LoVo (cell line): ENCODE measurements at places on chromosomes 12 and 14.

DNA sequence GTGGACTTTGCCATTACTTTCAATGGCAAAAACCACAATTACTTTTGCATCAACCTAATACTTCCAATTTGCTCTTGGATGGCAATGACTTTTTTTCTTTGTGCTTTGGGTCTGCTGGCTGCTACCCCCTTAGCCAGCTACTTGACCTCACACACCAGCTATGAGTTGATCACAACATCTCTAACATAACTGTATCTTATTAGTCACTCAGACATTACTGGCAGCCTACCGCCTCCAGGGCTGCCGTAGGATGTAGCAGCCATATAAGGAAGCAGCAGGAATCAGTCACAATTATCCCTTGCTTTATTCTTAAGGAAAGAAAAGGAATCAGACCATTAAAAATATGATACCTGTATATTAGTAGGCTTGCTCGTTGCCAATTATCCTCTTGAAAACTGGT, 260.5 kb downstream of the ADAMTS20 start:
- no peak for DNase-seq

- no peak for DNase-seq
Measured at GRCh38 chr14:95502381-95502950, 14.0 kb downstream of the SYNE3 start.

DNA sequence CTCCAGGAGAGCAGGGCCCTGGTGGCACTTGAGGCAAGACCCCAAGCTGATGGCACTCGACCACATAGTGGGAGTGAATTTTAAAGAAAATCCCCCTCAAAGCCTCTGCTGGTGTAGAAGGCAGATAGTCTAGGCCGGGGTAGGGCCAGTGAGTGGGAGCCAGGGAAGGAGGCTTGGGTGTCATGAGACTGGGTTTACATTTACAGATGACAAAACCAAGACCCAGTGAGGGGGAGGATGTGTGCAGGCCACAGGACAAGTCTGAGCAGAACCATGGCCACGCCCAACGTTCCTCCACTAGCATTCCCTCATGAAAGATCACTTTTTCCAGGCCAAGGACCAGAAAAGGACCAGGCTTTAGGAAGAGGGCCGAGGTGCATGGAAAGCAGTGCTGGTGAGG, 42.0 kb downstream of the EVL start:
- no peak for DNase-seq

GRCh38 chr14:90611936-90612335, 204.3 kb downstream of the TTC7B start:
- no peak for DNase-seq

DNA sequence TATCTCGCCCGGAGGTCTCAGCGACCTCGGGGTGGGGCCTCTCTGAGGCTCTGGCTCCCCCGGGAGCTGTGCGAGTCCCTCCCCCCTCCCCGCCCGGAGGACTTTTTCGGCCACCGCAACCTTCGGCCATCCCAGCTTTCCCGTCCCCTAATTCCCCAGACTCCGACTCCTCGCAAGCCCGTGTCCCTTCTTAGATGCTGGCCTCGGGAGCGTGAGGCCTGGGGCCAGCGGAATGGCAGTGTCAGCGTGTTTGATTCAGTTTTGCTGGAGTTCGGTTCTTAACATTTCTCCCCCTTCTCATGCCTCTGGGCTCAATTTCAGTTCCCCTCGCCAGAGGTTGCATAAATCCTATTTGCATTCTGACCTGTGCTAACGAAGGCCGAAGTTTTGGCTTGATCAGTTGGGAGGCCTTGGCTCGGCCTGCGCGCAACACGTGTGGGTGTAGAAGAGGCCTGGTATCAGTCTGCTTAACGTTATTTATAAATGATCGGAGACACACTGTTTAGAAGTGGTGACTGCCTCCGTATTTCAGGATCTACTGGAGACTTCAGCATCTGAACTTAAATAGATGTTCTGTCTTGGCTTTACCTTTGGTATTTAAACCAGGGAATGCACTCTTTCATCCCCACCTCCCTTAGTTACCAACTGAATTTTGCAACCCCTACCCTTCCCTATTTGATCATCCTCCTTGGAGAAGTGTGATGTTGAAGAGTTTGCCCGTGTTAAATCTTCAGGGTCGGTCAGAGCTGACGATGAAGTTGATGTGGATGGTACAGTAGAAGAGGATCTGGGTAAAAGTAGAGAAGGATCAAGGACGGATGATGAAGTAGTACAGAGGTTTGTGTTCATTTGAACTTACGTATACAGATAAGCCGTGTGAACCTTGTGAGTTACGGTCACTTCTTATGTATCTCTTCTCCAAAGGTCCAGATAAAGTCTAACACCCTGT, 851 bp downstream of the HSP90B1 start:
- no peak for DNase-seq

- no peak for DNase-seq
Measured at GRCh38 chr12:130436741-130437501, 99.2 kb downstream of the PIWIL1 start.

DNA sequence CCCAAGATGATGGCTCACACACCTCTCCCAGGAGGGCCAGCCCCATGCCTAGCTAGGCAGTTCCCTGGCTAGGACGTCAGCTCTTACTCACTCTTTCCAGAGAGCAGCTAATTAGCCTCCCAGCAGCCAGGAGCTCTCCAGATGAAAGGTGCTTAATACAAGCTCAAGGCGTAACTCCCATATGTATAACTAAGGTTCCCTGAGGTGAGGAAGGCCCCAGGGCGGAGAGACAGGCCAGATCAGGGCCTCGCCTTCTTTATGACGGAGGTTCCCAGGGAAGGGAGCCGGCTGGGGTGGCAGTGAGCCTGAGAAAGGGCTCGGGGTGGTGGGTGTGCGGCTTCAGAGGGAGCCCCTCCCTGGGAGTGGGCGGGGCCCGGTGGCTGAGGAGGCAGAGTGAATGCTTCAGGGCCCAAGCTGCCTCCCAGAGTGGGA, 26.4 kb upstream of the ZFP36L1 start:
- peak; percentile 89 for DNase-seq

- DNase-seq: no peak
Measured at GRCh38 chr14:93136009-93136408, 20.3 kb upstream of the ITPK1 start.

DNA sequence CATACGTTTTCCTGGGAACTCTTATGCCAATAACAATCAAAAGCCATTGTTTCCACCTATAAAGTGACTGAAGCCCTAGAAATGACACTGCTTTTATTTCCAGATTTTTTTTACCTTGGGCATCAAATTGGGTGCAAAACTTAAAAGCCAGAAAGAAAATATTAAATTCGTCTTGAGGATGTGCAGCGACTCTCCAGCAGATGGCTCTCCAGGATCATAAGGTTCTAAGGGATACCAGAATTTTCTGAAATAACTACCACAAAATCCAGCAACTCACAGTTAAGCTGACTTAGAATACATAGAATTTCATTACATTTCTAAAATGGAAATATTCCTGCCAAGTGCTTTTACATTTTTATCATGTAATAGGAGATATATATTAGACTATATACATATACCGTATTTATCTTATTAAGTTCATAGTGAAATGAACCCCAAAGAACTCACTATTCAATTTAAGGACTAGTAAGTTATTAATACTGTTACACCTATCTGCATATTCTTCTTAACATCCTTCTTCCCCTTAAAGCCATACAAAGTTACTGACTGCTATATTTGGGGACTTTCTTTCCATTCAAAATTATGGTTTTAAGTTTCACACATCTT, 44.0 kb downstream of the ARMH4 start:
- peak; percentile 52 for DNase-seq

GRCh38 chr12:34396861-34397590, 374.7 kb downstream of the ALG10 start:
- no peak for DNase-seq

DNA sequence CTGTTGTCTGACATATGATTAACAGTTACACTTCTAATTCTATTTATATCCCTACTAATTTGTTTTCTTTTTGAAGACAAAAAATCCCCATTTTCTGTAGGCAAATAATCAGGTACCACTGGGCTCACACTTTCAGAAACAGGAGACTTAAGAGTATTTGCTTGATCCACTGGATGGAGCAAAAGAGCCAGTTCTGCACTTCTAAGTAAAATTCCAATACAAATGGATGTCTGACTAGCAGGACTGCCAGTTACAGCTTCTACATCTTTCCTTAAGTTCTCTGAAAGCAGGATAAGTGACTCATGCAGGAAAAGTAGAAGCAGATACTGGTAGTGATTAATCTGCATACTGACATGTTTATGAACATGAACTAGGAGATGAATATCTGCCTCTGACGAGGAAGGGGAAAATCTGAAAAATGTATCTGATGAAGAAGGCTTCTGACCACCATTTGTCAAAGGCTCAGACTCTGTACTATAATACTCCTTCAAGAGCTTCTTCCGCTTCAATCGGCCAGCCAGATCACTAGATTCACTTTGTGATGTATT, 73.8 kb upstream of the ANKS1B start:
- DNase-seq: no peak

DNA sequence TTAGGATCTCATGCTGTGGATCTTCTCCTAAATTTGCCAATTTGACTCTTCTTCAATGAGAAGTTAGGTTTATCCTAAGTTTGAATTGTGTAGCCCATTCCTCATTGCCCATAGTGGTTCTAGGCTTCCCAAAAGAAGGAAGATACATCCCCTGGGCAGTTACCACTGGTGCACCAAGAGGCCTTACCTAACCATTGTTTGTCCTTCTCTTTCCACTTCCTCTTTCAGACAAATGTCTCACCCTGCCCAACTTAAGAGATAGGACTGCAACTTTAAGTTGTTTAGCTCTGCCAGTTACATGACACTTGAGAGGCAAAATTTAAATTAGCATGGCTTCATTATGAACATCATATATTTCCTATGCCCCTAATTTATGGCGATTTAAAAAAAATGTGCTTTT, 9.4 kb upstream of the KCNH3 start:
- DNase-seq: no peak

DNA sequence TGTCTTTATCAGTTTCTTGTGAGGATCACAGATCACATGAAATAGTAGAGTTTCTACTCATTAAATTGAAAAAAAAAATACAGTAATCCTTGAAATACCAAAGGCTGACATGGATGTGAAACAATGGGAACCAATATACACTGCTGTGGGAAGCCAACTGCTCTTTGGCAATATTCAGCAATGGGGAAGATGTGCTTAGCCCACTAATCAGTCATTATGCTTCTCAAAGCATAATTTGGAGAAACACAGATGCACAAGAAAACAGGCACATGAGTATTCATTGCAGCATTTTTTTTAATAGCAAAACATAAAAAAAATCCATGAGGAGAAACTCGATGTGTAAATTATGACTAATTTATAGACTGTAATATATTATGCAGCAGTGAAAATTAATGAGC, 40.6 kb downstream of the A2M start:
- DNase-seq: no peak

GRCh38 chr12:92259696-92260251, 114.1 kb upstream of the BTG1 start:
- DNase-seq: no peak

GRCh38 chr12:5904441-5904840, 40.6 kb downstream of the ANO2 start:
- no peak for DNase-seq

DNA sequence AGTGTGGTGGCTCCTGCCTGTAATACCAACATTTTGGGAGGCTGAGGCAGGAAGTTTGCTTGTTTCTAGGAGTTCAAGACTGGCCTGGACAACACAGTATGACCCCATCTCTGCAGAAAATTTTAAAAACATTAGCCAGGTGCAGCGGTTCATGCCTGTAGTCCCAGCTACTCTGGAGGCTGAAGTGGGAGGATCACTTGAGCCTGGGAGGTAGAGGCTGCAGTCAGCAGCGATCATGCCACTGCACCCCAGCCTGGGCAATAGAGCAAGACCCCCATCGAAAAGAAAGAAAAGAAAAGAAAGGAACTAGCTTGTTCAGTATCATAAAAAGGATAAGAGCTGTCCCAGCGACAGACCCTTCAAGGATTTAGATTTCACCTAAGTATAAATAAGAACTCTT, 18.1 kb upstream of the PWP1 start:
- DNase-seq: no peak

GRCh38 chr14:89256951-89257350, 160.1 kb downstream of the FOXN3 start:
- DNase-seq: no peak

DNA sequence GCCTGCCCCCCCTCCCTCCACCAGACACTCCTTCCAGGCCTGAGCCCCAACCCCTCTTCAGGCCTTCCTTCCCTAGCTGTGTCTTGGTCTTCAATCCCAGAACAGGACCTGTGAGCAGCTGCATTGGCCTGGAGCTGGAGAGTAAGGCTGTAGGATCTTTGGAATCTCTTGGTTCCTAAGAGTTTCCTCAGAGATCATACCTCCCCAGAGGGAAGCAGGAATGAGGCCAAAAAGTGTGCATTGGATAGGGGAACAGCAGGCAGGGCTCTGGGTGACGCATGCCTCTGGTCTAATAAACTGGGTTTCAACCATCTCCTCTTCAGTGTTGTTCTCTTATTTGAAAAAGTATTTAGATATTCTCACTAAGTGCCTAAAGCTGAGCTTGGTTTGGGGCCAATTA, 1.8 kb upstream of the SMARCD1 start:
- DNase-seq: no peak

- DNase-seq: no peak
Measured at GRCh38 chr12:75341873-75342272, 7.4 kb downstream of the GLIPR1L1 start.

DNA sequence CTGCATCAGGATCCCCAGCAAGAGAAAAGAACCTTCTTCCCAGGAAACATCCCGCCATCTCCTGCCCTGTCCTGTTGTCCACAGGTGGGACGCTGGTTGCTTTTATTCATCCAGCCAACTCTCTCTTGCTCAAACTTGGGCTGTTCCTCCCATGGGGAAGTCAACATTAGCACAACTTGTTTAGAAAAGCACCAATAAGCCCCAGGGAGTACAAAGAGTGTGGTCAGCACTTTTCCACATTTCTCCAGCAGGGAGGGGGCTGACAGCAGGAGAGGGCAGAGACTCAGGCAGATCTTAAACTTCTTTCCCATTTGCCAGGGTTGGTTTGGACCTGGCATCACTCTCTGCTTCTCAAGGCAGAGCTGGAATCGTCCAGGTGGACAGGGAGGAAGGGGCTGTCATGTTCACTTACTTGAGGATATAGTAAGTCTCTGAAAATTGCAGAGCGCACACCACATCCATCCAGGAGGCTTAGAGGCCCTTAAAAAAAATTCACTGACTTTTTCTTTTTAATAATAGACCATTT, 74.9 kb downstream of the RBM19 start:
- DNase-seq: no peak

DNA sequence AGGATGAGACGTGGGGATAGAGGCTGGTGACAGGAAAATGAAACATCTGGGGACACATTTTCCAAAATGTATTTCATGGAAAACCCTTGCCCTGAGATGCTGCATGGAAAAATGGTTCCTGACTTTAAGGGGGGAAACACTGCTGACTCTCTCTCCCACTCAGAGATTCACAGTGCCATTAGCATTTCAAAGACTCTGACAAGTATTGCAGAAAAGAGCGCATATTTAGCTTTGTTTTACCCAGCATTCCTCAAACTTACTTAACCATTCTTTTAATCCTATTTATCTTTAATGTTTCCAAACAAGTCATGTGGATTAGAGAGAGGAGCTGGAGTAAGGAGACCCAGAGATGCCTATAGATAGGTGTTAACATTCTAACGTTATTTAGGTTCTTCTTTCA, 141.8 kb upstream of the DYRK2 start:
- no peak for DNase-seq
